ENCODE measurements at places on chromosomes 7 and 10.

GRCh38 chr10:3867454-3868270 lies 82.7 kb upstream of the KLF6 start:
- DNase-seq: no peak

DNA sequence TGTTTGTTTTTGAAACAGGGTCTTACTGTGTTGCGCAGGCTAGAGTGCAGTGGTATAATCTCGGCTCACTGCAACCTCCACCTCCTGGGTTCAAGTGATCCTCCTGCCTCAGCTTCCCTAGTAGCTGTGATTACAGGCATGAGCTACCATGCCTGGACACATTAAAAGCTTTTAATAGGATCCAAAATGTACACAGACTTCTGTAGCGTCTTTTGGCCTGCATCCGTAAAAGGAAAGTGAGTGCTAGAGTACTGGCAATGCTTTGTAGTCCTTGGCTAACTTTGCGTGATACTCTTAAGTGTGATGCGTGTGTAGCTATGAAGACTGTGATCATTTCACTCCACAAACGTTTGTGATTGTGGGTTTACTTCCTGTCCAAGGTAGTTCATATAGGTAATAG lies 13.3 kb downstream of the ZRANB1 start:
- no peak for DNase-seq

GRCh38 chr7:155660059-155660757 lies 15.7 kb downstream of the RBM33 start:
- no peak for DNase-seq

GRCh38 chr10:123555616-123556015 lies 110.5 kb upstream of the GPR26 start:
- no peak for DNase-seq

GRCh38 chr10:68105820-68106219 lies 3.5 kb upstream of the MYPN start:
- no peak for DNase-seq

- DNase-seq: no peak
Observed at GRCh38 chr10:88309365-88309764, 273.8 kb downstream of the RNLS start.

DNA sequence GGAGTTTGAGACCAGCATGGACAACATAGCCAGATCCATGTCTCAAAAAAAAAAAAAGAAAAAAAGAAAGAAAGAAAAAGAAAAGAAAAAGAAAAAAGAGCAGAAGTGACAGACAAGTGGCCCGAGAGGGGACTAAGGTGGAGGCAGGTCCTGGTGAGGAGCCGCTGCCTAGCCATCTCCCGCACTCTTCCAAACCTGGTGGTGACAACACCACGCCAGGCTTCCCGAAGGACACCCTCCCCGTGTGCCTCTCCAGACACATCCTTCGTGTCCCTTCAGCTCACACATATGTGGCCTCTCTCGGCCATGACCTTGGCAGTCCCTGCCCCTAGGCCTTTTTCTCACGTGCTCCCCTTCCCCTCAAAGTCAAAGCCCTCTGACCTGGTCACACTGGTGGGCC lies 36.4 kb downstream of the IFT22 start:
- DNase-seq: no peak

DNA sequence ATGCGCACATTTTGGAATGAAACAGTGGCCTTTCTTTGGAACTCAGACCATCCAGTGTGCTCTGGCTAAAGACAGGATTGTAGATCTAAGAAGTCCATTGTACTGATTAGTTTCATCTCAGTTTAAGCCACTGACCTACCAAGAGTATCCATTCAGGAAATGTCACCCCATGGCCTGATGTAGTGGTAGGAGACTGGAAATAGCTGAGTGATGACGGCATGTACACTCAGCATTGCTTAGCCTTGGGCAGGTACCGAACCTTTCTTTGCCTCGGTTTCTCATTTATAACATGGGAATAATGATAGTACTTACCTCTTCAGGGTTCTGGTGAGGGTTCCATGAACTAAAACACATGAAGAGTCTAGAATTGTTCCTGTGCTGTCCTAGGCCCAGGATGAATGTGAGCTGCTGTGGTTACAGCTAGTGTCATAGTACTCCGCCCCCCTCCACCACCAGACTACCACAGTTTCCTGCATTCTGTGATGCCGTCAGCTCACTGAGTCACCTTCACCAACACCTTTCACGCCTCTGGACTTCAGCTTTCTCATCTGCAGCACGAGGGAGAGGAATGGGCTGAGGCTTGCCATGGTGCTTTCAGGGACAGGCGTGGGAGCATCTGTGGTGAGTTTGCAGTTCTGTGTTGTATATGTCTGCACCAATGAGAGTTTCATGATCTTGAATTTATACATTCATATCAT lies 484.0 kb upstream of the GALNT17 start:
- no peak for DNase-seq

GRCh38 chr10:100101192-100102076 lies 19.8 kb upstream of the CPN1 start:
- no peak for DNase-seq

DNA sequence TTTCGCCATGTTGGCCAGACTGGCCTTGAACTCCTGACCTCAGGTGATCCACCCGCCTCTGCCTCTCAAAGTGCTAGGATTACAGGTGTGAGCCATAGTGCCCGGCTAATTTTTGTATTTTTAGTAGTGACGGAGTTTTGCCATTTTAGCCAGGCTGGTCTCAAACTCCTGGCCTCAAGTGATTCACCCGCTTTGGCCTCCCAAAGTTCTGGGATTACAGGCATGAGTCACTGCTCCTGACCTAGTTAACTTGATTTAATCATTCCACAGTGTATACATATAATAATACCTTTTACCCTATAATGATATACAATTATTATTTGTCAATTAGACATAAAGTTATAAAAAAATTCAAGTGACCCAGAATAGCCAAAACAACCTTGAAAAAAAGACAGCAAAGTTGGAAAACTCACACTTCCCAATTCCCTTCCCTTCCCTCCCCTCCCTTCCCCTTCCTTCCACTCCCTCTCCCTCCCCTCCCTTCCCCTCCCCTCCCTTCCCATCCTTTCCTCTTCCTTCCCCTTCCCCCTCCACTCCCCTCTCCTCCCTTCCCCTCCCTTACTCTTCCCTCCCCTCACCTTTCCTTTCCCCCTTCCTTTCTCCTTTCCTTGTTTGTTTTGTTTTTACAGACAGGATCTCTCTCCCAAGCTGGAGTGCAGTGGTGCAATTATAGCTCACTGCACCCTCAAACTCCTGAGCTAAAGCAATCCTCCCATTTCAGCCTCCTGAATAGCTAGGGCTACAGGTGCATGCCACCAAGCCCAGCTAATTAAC lies 14.8 kb upstream of the ZMIZ2 start:
- DNase-seq: peak; percentile 21

DNA sequence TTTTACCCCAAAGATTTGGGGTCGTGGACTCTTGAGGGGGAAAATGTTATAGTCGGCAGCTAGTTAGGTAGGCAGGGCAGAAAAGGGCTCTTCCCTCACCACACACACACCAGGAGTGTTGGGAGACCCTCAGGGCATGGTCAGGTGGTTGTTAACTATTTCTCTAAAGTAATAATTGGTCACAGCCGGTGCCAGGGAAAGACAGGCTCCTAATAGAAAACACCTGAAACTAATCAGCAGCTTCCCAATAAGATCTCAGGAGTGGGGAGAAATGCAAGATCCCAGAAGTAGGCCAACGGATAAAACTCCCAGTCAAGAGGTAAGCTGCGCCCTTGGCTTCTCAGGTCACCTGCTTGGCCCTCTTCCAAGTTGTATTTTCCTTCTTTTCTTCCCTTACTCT lies 213.1 kb downstream of the PHTF2 start:
- DNase-seq: no peak

DNA sequence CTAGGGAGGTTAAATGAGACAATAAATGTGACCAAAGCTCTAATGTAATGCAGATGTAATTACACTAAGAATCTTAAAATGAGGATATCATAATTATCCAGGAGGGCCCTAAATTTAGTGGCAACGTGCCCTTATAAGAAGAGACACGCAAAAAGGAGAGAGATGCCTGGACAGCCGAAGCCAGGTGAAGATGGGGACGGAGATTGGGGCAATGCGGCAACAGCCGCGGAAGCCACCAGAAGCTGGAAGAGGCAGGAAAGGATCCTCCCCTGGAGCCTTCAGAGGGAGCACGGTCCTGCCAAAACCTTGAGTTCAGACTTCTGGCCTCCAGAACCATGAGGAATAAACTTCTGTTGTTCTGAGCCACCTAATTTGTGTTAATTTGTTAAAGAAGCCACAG lies 25.3 kb upstream of the C10orf71 start:
- no peak for DNase-seq

DNA sequence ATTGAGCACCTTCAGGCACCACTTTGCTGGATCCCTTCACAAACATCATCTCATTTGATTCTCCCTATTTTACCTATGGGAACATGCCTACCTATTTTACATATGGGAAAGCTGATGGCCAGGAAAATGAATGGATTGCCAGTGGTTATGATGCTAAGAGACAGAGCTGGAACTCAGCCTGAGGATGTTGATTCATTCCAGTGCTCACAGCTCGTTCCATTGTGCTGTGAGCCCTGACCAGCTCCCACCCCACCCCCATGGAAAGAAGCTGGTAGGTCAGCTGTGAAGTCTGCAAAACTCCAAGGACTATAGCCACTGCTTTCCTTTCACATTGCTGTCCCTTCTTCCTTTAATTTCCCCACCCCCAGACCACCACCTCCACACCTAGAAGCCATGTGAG lies 9.6 kb downstream of the UBTD1 start:
- no peak for DNase-seq

DNA sequence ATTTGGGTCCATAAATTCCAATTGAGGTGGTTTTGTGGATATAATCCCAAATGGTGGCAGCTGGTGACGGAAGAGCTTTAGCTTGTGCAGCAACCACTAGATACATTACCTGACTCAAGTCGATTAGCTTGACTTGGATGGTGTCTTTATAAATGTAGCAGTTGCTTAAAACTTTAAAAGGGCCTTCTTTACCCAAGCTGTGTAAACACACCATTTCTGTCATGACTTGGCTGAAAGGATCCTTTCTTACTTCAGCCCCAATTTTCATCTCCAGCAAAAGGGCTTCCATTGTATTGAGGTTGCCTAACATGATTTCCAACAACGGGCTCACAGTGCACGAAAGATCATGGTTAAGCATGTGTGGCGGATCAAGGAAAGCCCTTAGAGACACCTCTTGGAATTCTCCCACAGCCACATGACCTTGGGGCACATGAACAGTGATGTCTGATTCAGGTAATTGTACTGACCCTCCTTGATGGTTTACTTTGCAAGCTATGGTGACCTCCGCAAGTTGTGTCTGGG lies 57.9 kb downstream of the MACC1 start:
- no peak for DNase-seq

GRCh38 chr7:33221390-33221789 lies 92.0 kb downstream of the BBS9 start:
- DNase-seq: no peak

DNA sequence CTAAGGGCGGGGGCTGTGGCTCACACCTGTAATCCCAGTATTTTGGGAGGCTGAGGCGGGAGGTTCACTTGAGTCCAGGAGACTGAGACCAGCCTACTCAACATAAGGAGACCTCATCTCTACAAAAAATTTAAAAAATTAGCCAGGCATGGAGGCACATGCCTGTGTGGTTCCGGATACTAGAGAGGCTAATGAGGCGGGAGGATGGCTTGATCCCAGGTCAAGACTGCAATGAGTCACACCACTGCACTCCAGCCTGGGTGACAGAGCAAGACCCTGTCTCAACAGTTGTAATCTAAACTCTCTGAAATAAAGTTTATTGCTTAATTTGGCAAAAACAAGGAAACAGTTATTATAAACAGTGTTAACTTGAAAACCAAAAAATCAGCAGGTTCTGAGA lies 123.3 kb downstream of the USP6NL start:
- DNase-seq: no peak

DNA sequence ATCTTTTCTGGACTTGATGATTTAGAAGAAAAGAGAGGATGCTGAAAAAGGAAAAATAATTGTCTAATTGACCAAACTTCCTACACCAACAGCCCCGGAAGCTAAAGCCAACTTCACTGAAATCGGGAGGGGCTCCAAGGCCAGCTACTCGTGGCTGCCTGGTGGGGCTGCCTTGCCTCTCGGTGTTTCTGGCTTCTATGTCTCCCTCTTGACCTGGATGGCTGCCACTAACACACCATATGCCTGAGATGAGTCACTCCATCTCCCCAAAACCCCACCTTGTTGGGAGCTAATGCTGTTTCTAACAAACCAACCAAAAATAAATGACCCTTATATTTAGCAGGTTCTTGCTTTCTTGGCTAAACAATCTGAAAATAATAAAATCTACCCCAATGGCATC lies 87.6 kb upstream of the AFAP1L2 start:
- DNase-seq: no peak

DNA sequence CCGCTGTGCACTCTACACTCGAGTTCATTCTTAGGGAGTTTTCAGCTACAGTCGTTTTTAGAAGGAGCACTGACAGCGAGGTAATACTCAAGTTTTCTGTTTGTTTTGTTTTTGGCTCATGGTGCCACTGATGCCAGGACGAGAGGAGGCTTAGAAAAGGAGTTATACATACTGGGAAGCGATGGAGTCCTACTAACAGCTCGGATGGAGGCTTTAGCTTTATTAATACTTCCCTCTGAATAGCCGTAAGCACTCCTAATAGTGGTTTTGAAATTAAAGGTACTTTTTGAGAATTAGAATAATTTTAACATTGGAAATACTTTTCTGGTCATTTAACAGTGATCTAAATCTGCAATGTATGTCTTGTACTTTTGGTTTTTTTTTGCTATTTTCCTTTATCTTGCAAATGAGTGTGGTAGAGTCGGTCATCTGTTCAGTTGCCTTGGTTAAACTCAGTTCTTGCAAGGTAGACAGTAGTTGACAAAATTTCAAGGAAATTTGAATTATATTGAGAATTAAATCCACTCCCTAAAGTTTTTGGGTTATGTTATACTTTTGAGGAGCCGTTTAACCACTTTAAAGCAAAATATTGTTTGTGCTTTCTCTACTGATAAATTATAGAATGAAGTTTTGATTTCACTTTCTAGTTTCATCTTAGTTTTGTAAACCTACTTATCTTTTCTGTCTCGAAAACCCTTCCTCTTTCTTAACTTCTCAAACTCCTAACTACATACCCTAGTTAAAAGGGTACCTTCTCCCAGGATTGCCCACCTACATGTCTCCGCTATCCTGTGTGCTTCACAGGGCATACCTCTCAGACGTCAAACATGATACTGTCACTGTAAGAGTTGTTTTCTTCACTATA lies 1.5 kb downstream of the HBP1 start:
- DNase-seq: no peak

Data from fibroblast of the conjunctiva (primary cell).